ENCODE measurements at places on chromosomes 7 and 10.

DNA sequence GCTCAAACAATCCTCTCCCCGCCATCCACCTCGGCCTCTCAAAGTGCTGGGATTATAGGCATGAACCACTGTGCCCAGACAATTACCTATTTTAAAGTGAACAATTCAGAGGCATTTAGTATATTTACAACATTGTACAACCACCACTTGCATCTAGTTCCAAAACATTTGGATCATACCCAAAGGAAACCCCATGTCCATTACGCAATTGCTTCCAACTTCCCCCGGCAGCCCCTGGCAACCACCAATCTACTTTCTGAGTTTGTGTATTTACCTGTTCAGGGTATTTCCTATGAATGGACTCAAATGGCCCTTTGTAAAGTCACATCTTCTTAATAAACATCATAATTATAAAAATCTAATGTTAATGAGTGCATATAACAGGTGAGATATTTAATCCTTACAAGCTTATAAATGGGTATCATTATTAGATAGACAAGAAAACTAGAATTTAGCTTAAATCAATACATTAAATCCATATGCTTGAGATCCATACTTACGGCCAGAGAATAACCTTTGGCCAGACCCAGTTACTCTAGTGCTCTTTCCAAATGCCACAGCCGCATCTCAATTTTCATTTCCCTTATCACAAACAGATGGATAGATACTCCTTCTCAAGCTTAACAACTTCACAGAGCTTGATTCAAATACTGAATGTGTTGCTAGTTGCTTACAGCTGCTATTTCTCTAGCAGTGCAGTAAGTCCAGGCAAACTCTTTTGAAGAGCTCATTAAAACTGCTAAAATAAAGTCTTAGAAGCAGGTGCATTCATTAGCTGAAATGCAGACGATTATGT, 133.4 kb upstream of the MKLN1 start:
- DNase-seq = peak; percentile 11

- no peak for DNase-seq
Measured at GRCh38 chr10:75398692-75399460, 2.7 kb downstream of the ZNF503 start.

- DNase-seq = no peak
Measured at GRCh38 chr7:99433158-99433557, 5.4 kb downstream of the PTCD1 start.

DNA sequence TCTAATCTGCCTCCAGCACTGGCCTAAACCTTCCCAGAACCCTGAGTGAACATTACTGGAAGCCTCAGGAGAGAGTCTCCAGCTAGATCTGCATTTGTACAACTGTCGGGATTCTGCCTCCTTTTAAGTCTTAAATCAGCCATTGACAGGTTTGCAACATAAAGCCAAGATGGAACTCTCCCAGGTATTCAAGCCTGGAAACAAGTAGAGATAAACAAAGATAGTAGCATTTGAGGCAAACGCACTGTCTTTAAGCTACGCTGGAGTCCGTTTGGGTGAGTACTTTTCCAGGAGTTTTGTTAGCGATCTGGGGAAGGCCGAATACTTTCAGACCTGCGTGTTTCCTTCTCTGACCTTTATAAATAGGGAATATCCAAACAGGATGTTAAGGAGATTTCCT, 317.2 kb upstream of the FZD8 start:
- no peak for DNase-seq

DNA sequence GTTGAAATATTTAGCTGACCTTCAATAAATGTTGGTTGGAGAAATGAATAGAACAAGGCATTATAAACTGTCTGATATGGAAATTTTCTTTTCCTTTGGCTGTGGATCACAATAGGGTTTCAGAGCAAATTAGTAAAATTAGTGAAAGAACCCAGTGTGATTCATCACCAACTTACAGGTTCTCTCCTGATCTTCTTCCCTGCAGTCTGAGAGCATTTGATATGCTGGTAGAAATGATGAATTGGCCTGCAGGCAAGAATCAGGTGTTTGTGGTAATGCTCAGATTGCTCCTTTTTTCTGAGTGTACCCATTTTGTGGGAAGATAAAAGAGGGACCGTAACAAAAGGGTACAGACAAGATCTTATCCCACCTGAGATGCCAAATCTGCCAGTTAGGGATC, 51.9 kb downstream of the BTAF1 start:
- no peak for DNase-seq

- no peak for DNase-seq
Measured at GRCh38 chr10:132542086-132542775, 4.6 kb downstream of the INPP5A start.

Data from brain (organoid and tissue), 16 donors.